SW 1271 (cell line): ENCODE measurements at places on chromosomes 1 and 21.

DNA sequence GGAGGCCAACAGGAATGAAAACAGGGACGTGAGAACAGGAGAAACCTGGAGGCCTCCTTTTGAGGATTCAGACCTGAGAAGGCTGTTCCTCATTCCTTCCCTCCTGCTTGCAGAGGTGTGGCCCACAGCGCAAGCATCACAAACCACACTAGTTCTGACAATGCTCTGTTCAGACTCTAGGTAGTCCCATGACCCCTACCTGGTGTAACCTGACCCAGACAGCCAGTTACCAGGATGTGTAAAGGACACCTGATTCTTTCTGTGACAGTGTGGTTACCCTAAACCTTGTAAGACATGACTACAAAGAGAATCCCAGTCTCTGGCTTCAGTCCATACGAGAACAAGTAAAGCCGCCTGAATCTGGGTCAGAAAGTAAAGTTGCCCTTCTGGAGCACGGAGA is 3.2 kb downstream of the MECR start:
- DNase-seq = no peak

GRCh38 chr1:181112071-181112929 is 23.8 kb downstream of the IER5 start:
- DNase-seq = peak; percentile 88

GRCh38 chr21:17585875-17586450 is 26.7 kb downstream of the BTG3 start:
- DNase-seq = peak; percentile 55

GRCh38 chr1:182671750-182672486 is 12.5 kb downstream of the RGS8 start:
- DNase-seq = no peak

- peak; percentile 93 for DNase-seq
These were observed at the start of gene TESK2 for GRCh38 chr1:45490626-45491486. Gene TESK2 (minus strand): TSS chr1:45491163. CDS start chr1:45457785, 33,378 bp downstream.

- DNase-seq = no peak
These were observed 14.1 kb downstream of the PDXK start for GRCh38 chr21:43733060-43733459.

DNA sequence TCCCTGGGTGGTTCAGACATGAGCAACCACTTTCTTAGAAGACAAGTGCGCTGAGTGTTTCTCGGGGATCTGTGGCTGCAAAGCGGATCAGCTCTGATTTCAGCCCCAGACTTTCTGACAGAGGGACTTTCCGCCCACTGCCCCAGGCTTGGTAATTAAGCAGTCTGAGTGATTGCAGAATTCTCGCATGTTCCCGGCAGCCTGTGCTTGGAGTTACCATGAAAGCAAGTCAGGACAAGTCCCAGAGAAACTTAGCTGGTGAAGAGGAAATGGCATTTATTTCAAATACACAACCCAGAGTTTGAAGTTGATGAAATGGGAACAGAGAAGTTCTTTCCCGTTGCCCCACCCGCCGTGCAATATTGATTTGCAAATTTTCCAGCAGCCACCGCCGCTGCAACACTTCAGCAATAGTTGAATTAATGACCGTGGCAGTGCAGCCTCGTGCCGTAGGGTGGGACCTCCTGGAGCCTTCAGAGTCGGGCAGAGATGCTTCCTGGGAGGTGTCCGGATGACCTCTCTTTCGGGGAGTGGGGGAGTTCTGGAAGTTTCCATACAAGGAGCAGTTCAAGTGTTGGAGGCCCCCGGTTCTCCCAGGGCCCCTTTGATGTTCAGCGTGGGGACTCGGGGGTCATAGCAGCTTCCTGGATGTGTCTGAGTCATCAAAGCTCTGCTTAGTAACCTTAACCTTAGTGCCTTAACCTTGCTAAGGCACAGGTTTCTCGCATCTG is 134.7 kb downstream of the KAZN start:
- DNase-seq = no peak

- no peak for DNase-seq
These were observed 3.3 kb upstream of the PIGK start for GRCh38 chr1:77222496-77222895.

GRCh38 chr1:64567426-64568170 is 97.7 kb downstream of the CACHD1 start:
- DNase-seq = no peak

GRCh38 chr1:229964281-229964680 is 102.8 kb upstream of the GALNT2 start:
- no peak for DNase-seq

GRCh38 chr1:51714374-51715019 is 97.6 kb downstream of the OSBPL9 start:
- no peak for DNase-seq

DNA sequence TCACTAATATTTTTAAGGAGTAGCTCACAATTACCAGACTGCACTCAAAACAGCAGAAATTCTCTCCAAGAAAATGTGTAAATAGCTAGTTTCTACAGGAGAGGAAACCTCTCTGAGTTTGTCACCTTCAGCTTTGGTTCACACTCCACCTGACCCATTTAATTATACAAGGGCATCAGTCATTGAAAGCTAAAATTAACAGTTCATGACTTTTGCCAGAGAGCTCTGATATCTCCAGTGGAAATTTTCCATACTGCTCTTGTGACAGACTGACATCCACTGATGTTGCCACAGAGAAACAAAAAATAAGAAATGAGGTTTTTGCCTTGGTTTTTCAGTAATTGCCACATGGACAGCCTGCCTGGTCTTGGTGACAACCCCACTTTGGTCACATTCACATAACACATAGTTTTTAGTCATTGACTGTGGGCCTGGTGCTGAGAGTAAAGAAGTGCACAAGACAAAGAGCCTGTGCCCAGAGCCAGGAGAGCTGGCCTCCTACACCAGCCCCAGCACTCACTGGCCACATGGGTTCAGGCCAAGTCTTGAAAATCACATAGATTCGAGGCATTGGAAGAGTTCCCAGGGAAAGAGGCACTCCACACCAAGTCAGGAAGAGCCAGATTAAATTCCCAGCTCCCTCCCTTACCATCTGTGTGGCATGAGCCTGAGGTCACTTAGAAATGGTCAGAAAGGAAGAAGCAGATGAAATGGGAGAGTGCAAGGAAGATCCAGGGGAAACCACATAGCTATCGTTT is 13.8 kb upstream of the SIM2 start:
- DNase-seq = no peak

- no peak for DNase-seq
These were observed 113.1 kb upstream of the IRF2BP2 start for GRCh38 chr1:234722904-234723720.

GRCh38 chr21:27422435-27422834 is 455.5 kb upstream of the ADAMTS5 start:
- DNase-seq = no peak

DNA sequence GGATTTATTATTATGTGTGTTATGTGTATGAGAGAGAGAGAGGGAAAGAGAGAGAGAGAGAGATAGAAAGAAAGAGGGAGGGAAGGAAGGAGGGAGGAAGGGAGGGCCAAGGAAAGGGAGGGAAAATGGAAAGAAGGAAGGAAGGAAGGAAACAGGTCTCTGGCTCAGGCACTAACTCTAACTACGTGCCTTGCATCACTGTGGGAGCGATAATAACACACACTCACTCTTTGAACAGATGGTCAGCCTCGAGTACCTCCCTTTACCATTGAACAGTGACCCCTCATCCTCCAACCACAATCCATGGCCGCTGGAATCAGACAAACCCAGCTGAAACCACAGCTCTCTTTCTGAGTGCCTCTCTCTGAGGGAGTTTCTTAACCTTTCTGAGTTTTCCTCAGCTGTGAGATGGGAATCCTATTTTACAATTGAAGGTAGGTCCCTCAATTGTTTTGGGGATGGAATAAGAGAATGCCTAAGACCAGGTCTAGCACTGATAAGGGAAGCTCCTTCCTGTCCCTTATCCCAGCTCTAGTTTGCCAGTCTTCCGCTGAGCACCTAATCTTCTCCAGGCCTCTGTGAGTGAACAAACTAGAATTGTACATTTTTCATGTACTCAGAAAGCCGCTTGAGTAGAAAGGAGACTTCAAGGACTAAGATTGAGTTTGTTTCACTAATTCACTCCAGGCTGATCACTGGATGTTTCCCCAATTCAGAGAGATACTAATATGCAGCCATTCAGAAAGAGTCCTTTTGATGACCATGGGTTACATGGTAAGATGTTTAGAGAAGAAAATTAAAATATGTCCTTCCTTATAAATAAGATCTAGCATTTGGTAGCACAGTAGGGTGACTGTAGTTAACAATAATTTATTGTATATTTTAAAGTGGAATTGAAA is 62.8 kb downstream of the IRF2BP2 start:
- no peak for DNase-seq

DNA sequence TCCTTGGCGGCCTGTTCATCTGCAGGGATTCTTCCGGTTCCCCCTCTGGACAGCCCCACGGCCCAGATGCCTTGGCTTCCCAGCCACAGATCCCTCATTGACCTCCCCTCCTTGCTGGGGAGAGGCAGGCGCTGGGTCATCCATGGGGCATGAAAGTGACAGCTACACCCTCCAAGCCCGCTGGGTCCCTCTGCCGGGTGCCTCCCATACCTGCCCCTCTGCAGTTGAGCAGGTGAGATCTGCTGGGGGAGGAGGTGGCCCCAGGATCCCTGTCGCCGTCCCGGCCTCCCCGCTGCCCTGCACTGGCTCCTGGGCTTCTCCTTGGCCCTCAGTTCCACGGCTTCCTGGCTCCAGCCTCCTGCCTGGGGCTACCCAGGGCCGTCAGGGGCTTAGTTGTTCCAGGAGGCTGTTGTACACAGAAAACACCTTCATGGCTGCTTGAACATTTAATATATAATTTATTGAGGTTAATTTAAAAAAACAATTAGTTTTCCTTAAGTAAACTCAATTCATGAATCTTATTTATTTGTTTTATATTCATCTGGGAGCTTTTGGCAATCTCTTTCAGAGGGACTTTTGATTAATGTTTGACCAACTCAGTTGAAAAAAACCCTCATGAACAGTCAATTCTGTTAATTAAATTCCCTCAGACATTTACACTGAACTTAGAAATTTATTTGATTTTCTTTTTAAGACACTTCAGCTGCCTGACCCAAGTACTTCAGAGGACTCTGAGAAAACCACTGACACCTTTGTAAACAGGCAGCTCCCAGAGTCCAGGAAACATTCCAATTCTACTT is 67.6 kb upstream of the ABCG1 start:
- no peak for DNase-seq

- DNase-seq = no peak
These were observed 178.9 kb upstream of the DPT start for GRCh38 chr1:168907786-168908348.

DNA sequence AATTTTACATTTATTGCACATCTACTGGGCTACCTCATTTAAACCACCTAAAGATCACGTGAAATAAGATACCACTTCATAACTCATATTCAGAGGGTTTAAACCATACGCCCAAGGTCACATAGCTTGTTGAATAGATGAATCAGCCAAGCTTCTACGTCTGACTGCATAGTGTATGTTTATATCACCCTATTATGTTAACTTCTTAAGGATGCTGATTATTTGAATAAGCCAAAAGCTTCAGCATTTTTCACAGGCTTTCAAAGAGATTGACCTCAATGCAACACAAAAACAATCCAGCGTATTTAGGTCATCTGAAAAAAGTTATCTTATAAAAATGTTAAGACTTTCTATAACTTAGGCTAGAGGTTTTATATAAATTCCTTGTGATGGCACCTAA is 373.8 kb downstream of the TGFB2 start:
- no peak for DNase-seq

- DNase-seq = no peak
These were observed 26.5 kb downstream of the CD34 start for GRCh38 chr1:207884266-207885029.

DNA sequence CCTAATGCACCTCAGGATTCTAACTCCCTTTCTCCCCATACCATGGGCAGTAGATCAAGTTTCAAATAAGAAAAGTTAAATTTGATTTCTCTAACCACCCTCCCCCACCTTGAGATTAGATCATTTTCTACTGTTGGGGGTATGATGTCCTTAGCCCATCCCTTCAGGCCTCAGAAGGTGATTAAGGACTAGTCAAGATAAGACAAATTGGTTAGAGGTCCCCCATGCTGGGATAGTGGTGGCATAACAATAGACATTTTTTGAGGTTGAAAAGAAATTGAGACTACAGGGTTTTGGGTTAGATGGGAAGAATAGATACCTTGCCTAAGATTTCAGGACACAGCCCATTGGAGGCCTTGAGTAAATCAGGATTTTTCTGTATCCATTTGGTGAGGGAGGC is 2.5 kb downstream of the CFAP126 start:
- DNase-seq = no peak

DNA sequence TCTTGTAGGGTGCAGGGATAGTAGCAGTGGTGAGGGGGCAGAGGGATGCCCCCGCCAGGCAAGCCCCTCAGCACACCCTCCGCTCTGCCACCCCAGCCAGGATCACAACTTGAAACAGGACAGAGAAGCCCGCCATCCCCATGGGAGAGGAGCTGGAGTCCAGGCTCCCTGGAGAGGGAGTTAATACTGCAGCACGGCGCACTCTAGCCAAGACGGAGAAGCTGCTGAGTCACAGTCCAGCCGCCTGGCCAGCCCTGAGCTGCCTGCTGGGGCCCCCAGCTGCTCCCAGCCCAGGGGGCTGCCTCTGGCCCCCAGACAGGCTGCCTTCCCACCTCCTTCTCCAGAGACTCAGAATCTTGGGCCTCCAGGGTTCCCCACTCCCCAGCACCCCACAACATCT is 87.2 kb downstream of the SYT2 start:
- no peak for DNase-seq

- DNase-seq = peak; percentile 79
These were observed 137.8 kb downstream of the PTPRC start for GRCh38 chr1:198776602-198777029.

- no peak for DNase-seq
These were observed 121.2 kb downstream of the PIK3R3 start for GRCh38 chr1:46011121-46011695.

DNA sequence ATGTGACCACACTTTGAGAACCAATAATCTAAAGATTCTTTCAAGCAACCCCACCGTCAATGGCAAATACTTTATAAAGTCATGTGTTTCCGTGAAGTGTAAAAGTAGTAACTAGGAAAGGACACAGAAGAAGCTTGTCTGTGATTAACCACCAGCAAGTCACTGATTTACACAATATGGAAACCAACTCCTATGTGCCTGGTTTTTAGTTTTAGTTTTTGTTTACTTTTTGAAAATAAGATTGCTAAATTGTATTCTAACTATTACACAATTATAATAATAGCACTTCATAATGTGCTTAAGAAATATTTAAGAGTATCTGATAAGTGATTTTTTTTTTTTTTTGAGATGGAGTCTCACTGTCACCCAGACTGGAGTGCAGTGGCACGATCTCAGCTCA is 13.0 kb downstream of the FMO2 start:
- no peak for DNase-seq

GRCh38 chr1:155080312-155081228 is 1.9 kb downstream of the EFNA3 start:
- no peak for DNase-seq

DNA sequence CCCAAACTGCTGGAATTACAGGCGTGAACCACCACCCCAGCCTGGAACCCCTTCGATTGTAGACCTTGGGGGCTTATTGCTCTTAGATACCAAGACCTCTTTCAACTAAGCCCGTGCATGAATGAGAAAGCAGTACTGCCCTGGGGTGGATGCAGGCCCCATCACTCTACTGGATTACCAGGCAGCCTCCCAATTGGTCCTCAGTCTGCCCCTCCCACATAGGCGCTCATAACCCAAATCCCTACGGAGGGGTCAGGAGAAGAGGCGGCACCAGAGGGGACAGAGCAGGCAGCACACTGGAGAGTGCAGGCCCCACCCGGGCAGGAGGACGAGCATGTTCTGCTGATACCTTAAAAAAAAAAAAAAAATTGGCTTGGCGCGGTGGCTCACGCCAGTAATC is 12.4 kb upstream of the STMN1 start:
- DNase-seq = no peak
